ENCODE measurements at places on chromosomes 13 and 19. TPM values are rescaled to one million over a fixed set of nuclear protein-coding genes. Genes with fewer than 3 reads are reported as not detected.

GRCh38 chr13:70375718-70376117, 267.5 kb upstream of the KLHL1 start:
- no peaks in the 10 kb centered on the region for H3K27me3 ChIP-seq
- no peaks in the 10 kb centered on the region for H3K36me3 ChIP-seq
- DNase-seq, result no peak
- H3K4me3 ChIP-seq, result no peak overlapping the region
- no peaks in the 10 kb centered on the region for H3K4me1 ChIP-seq

DNA sequence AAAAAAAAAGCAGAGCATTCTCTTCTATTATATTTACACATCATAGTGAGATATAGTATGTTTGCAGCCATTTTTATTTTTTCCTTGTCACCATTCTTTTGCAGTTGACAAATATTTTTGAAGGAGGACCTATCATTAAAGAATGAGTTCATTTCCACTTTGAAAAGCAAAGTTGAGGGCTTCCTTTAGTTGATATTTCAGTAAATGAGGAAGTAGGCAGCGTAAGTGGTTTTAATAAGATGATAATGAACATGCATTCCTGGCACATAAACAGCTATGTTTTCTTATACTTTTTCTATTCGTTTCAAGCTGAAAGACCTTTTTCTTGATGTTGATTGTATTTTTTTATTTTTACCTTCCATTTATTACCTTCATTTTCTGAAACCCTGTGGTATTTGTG, 66.2 kb downstream of the ZMYM2 start:
- H3K4me1 ChIP-seq, result no peaks in the 10 kb centered on the region
- H3K36me3 ChIP-seq, result no peaks in the 10 kb centered on the region
- no peak for DNase-seq
- H3K27me3 ChIP-seq, result no peaks in the 10 kb centered on the region
- H3K27ac ChIP-seq, result no peak overlapping the region

DNA sequence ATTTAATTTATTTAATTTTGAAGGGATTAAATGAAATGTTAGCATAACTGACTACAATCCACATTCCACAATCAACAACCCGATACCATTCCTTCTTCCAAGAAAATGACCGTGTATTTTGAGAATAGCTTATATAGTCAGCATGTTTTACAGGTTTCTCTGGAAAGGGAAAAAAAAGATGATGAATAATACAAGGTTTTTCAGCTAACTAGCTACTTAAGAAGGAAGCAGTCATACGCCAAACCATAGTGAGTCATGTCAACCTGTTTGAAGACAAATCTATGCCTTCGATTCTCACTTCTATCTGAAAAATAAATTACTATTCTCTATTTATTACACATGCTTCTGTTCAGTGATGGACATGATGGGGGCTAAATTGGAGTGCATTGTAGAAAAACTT, 258.6 kb downstream of the EFNB2 start:
- H3K4me3 ChIP-seq, result no peak overlapping the region
- H3K36me3 ChIP-seq, result no peaks in the 10 kb centered on the region
- no peaks in the 10 kb centered on the region for H3K27me3 ChIP-seq
- peak; percentile 89 for DNase-seq
- no peaks in the 10 kb centered on the region for H3K4me1 ChIP-seq

CGB2 gene
- not detected for total RNA-seq

- peak overlapping the region; percentile 94 for H3K27ac ChIP-seq
- no peaks in the 10 kb centered on the region for H3K27me3 ChIP-seq
- H3K36me3 ChIP-seq, result no peaks in the 10 kb centered on the region
- H3K4me3 ChIP-seq, result peak overlapping the region; percentile 46
These were observed 86.0 kb downstream of the ING1 start for GRCh38 chr13:110799246-110800236.

PLVAP gene
- not detected for total RNA-seq

ZNF530 gene
- 2.5 TPM for total RNA-seq

DNA sequence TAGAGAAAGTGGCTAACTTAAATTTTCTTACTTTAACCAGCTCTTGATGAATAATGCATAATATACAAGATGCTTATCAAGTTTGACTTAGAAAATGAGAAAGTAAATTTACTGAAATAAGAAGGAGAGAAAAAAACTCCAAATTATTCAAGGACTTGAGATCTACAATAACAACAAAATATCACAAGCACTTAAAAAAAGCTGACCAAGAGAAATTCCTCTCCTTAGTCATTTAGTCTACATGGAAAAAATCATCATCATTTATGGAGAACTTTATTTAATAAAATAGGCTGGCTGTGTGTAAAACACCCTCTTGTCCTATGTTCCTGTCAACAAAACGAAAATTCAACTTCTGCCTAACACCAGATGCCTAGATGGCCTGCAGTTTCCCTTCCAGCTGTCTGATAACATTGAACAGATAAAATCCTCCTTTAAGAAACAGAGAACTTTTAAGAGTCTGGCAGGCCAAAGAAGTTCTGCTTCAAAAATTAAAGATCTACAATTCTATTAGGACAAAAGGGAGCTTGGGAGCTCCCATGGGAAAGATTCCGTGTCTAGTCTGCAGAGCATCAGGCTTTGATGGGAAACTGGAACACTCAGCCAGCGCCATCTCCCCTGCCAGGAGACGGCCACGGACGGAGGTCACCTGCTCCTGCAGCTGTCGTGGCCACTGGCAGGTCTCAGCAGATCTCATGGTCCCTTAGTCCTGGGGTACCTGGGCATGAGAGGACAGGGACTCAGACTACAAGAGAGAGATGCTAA, 37.9 kb upstream of the ATP11A start:
- H3K27ac ChIP-seq, result no peak overlapping the region
- no peaks in the 10 kb centered on the region for H3K27me3 ChIP-seq
- H3K36me3 ChIP-seq, result no peaks in the 10 kb centered on the region
- no peak for DNase-seq
- no peak overlapping the region for H3K4me3 ChIP-seq
- H3K4me1 ChIP-seq, result no peaks in the 10 kb centered on the region
